ENCODE measurements at places on chromosomes 7 and 10. TPM values are rescaled to one million over a fixed set of nuclear protein-coding genes. Genes with fewer than 3 reads are reported as not detected.

Gene TASOR2
- total RNA-seq: 28.7 TPM

Gene KCNMA1
- total RNA-seq: 8.7 TPM

Gene CYP3A7
- total RNA-seq: not detected

DNA sequence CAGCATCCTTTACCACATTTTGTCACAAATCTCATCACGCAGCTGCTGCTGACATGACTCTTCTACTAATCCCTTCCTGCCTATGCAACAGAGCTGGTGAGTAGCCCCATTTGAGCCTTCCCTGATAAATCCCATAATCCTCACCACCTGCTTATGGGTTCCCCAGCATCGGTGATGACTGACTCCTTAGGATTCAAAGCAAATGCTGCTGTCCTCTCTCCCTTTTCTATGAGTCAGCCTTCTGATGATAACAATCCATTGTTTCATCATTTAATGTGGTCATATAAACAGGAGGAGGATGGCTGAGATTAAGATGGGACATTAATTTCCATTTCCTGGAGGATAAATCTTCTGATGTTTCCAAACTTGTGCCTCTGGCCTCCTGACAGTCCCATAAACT is 73.4 kb downstream of the SORCS1 start:
- no peak for DNase-seq

- no peak for DNase-seq
Observed at GRCh38 chr10:50367732-50368131, 116.4 kb upstream of the ASAH2 start.

- DNase-seq: no peak
Observed at GRCh38 chr7:75621124-75621523, 117.6 kb downstream of the HIP1 start.

DNA sequence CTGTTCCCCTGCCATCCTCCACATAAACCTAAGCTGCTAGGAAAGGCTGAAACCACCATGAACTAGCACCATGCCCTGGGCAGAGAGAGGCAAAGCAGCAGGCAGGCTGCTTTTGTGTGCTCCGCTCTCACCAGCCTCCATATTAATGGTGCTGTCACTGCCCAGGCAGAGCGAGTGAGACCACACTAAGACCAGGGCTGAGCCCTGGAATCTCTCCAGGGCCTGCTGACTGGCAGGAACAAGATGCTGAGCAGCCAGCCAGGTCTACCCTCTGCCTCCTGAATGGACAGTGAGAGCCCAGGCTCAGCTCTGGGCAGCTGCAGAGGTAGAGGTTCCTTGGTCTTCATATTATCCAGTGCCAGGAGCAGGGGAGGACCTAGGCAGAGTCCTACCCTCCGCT is 1.6 kb upstream of the CRHR2 start:
- DNase-seq: no peak

GRCh38 chr10:93437946-93438612 is 44.1 kb downstream of the MYOF start:
- no peak for DNase-seq

DNA sequence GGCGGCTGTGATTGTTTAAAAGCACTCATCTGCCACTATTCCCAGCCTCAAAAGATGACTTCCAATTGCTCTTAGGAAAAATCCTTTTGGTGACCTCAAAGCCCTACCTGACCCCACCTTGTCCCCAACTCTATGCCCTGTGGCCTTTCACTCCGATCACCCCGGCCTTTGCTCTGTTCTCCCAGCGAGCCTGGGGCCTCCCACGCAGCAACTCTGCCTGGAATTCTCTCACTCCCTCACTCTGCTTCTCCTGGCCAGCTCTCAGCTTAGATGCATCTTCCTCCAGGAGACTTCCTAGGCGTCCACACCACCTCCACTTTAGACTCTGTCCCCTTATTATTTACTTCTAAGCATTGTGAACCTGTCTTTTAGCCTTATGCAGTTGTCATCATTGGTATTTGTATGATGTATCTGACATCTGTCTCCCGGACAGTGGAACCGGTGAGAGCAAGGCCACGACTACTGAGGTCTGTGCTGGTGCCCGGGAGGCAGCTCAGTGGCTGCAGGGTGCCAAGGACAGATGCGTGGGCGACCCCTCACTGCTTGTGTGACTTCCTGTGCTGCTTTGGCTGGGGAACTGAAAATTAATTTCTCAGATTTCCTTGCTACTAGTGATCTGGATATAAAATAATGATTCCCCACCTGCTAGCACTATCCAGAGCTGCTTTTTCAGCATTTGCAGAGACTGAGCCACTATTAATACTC is 63.0 kb downstream of the PIP4K2A start:
- no peak for DNase-seq

- no peak for DNase-seq
Observed at GRCh38 chr7:127678947-127679346, 27.0 kb downstream of the SND1 start.
